ENCODE measurements at places on chromosomes 7 and 10.

- no peak for DNase-seq
Measured at GRCh38 chr10:5951167-5951711, 26.1 kb downstream of the IL15RA start.

- no peak for DNase-seq
Measured at GRCh38 chr7:98097042-98097645, 9.5 kb upstream of the LMTK2 start.

DNA sequence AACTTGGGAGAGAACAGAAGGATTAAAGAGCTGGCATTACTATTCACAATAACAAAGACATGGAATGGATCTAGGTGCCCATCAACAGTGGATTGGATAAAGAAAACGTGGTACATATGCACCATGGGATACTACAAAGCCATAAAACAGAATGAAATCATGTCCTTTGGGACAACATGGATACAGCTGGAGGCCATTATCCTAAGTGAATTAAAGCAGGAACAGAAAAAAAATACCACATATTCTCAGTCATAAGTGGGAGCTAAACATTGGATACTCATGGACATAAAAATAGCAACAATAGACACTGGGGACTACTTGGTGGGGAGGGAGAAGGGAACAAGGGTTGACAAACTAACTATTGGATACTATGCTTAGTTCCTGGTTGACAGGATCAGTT lies 133.2 kb upstream of the ITGB1 start:
- no peak for DNase-seq

- no peak for DNase-seq
Measured at GRCh38 chr7:134985894-134986362, 380 bp upstream of the AGBL3 start.

GRCh38 chr10:97747573-97747972 lies 10.6 kb downstream of the ZFYVE27 start:
- no peak for DNase-seq

- DNase-seq: peak; percentile 51
Measured at GRCh38 chr10:98349508-98349922, 65.5 kb downstream of the PYROXD2 start.
